Activated naive CD4-positive, alpha-beta T cell treated with anti-CD3 and anti-CD28 coated beads, Interleukin-2, amount 10 ng/mL, durations not matched to agents 5 hours and 36 hours (primary cell): ENCODE measurements at places on chromosomes 4 and X. TPM values are rescaled to one million over a fixed set of nuclear protein-coding genes. Genes with fewer than 3 reads are reported as not detected.

The EBP gene
- 262 TPM for total RNA-seq

The NHSL2 gene
- total RNA-seq, result 0.53 TPM

The HNRNPDL gene
- 299 TPM for total RNA-seq

The BCLAF3 gene
- total RNA-seq, result 9.9 TPM

The NFKB1 gene
- 144 TPM for total RNA-seq

The TEC gene
- 1.7 TPM for total RNA-seq

The ODAPH gene
- total RNA-seq, result not detected

The MAGIX gene
- 2.2 TPM for total RNA-seq

The TNIP2 gene
- total RNA-seq, result 36.4 TPM

The GRID2 gene
- total RNA-seq, result not detected

The STOX2 gene
- total RNA-seq, result not detected

The DMRTC1 gene
- total RNA-seq, result not detected

The SH3D19 gene
- total RNA-seq, result not detected

The AMTN gene
- not detected for total RNA-seq

The IL9R gene
- total RNA-seq, result 20.4 TPM

The ZNF711 gene
- 0.17 TPM for total RNA-seq

The FGD1 gene
- total RNA-seq, result 0.18 TPM

The S100P gene
- total RNA-seq, result 8.9 TPM

The RTL5 gene
- 0.08 TPM for total RNA-seq

The PTTG2 gene
- total RNA-seq, result 1.0 TPM

The ITGB1BP2 gene
- total RNA-seq, result 3.9 TPM

The ADH1A gene
- not detected for total RNA-seq

The KIT gene
- total RNA-seq, result 0.03 TPM

The MAGEA6 gene
- not detected for total RNA-seq

The GLRA2 gene
- total RNA-seq, result not detected

The LONRF3 gene
- total RNA-seq, result 1.2 TPM
